AG09309 (cell line): ENCODE measurements at places on chromosomes 6 and 20.
A peak's percentile ranks its signal among the peaks of the same experiment; 100 is the strongest.

- no peak for DNase-seq
Observed at GRCh38 chr6:138309695-138310094, 68.0 kb upstream of the SMIM28 start.

DNA sequence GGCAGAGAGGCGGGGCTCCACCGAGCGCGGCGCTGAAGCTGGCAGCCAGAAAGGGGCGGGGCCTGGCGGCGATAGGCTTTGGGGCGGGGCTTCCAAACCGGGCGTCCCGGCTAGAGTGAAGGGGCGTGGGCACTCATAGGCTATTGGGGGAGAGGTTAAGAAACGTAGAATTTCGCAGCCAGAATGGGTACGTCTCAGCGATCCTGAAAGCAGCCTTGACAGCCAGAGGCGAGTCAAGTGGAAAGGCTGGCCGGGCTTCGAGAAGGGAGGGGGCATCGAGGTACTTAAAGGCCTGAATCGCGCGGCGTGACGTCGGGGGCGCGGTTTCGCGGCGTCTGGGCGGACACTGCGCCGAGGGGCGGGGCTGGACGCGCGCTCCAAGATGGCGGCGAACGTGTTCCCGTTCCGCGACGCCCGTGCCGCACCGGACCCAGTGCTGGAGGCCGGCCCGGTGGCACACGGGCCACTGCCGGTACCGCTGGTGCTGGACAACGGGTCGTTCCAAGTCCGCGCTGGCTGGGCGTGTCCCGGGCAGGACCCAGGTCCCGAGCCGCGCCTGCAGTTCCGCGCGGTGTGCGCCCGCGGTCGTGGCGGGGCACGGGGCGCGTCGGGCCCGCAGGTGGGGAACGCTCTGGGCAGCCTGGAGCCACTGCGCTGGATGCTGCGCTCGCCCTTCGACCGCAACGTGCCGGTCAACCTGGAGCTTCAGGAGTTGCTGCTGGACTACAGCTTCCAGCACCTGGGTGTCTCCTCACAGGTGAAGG lies at the start of gene ACTR5:
TSS of gene ACTR5 (plus strand) at position 364 of the 764 bp plus-strand sequence. CDS start at position 383, 19 bp downstream.
- peak; percentile 42 for DNase-seq

DNA sequence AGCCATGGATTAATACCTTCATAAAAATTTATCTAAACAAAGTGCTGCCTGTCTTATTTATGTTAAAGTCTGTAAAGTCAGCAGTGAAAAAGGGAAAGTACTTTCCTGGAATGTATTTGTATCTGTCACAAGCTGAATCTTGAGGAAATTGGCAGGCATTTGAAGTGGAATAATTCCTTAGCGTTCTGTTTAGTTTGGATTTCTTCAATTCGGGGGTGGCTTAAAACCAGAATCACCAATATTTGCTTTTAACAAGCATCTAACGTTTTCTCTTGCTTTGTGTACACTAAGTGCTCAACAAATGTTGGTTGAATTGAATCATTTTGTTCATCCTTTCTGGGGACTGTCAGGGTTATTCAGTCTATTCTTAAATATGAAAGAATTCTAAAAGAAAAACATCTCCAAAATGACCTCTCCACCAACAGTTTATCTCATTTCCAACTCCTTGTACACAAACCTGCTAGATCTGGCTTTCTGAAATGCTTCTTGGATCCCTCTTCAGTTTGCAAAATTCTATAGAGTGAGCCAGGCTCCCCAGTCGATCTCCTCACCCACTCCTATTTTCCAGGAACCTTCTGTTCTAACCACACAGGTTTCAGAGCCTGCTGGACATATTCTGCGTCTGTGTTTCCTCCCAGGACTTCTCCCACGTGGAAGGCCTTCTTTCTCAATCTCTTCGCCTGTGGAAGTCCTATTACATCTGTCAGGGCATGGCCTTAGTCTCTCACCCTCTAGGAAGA lies 2.0 kb upstream of the NPEPL1 start:
- DNase-seq: no peak

DNA sequence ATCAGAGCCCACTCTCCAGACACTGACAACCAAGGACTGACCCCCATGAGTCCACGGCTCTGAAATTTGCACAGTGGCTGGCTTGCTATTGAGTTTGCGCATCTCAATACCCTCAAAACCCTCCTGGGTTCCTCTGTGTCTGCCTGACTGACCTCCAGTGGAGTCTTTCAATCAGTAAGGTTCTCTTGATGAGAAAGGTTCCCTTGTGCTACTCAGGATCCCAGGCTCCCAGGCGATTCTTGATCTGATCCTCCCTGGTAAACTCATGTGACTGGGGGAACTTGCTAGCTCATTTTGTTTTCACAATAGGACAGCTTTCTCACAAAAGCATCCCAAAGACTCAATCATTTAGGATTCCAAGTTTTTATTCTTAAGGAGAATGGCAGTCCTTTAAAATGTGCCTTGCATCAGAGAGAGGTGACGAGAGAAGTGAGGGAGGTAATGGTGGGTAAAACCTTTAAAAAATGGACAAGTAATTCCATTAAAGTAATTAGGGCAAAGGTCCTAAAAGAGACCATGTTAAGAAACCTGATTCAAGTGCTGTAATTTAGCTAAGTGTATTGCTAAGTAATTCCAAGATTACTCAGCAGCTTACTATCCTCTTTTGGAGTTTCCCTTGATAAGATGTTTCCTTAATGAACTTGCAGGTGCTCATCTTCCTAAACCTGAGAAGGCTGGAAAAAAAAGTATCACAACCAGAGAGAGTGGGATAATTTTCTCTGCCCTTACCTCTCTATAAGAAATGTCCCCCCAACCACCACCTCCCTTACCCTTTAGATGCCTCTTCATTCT lies 304.7 kb upstream of the SGK1 start:
- no peak for DNase-seq

DNA sequence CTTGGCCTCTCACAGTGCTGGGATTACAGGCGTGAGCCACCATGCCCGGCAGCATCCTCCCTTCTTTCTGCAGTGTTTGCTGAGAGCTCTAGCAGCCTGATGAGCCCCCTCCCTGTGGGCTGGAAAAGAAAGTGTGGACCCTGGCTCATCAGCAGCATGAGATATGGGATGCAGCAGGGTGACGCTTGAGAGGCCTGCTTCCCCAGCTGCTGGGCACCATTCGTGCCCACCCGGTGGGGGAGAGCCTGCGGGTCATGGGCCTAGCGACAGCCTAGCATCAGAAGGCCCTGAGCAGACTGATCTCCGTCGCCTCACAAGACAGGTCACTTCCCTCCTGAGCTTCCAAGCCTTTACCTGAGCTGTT lies 16.0 kb upstream of the CCDC167 start:
- DNase-seq: no peak

GRCh38 chr20:50600281-50600895 lies 90.2 kb downstream of the PTPN1 start:
- no peak for DNase-seq

GRCh38 chr6:97052896-97053295 lies 128.4 kb downstream of the KLHL32 start:
- no peak for DNase-seq

- DNase-seq: no peak
Observed at GRCh38 chr6:157521362-157522335, 140.7 kb downstream of the ZDHHC14 start.

DNA sequence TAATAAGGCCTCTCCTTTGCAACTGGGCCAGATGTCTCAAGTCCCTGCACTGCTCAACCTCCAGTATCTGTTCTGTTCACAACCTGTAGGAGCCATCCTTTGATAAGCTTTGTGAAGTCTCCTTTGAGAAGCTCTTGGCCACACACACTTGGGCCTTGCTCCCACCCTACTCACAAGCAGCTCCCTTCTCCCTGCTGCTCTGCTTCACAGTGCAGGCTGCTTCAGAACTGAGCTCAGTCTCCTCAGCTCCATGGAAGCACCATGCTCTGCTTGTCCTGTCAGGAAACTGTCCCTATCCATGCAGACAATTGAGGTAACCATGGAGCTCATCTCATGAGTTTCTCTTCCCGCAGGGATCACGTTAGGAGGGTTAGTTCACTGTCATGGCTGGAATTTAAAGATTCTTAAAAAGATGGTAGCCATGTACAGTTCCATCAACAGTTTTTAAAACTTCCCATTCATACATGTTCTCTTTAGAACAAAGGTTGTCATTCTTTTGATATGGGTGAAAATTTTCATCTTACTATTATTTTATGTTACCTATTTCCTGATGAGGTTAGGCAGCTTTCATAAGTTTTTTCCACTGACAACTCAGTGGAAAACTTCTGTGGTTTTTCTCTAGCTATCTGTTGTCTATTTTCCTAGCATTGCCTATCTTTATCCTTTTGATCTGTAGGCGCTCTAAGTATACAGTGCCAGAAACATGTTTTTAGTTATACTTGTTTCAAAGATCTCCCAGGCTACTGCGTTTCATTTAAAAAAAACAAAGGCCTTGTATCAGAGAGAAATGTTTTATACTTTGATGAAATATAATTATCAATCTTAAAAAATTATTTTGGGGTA lies 62.6 kb downstream of the AK9 start:
- no peak for DNase-seq

DNA sequence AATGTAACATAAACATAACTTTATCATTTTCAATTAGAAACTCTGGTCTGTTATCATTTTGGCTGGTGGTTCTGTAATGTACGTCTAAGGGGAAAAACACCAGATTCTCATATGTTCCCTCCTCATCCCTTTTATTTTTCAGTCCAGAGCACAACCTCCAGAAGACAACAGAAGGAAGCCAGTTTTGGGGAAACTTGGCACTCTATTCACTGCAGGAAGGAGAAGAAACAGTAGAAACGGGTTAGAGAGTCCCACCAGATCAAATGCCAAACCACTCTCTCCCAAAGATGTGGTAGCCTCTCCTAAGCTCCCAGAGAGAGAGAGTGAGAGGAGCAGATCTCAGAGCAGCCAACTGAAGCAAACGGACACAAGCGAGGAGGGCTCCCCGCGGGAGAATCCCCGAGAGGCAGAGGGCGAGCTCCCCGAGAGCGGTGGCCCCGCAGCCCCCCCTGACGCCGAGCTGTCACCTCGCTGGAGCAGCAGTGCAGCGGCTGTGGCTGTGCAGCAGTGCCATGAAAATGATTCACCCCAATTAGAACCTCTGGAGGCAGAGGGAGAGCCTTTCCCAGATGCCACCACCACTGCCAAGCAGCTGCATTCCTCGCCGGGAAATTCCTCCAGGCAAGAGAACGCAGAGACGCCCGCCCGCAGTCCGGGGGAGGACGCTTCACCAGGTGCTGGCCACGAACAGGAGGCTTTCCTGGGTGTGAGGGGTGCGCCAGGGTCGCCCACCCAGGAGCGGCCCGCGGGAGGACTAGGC lies 117.8 kb downstream of the RTN4IP1 start:
- DNase-seq: no peak

DNA sequence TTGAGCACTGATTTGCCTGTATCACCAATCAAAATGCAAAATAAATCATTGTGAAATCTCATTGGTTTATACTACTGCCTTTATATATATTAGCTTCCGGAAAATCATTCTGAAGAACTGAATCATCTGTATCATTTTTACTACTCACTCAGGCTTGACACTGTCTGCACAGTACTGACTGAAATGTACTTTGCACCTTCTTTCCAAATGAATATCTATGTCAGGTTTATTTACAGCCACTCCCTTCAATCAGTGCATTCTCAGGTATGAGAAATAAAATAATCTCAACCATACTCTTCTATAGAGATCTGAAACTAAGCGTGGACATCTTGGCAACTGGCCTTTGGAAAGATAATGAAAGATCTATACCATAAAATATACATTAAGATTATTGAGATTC lies 2.7 kb downstream of the KHDRBS2 start:
- no peak for DNase-seq

- no peak for DNase-seq
Observed at GRCh38 chr20:32474009-32474716, 111.0 kb downstream of the NOL4L start.

GRCh38 chr20:22663528-22664025 lies 79.2 kb upstream of the FOXA2 start:
- no peak for DNase-seq

- no peak for DNase-seq
Observed at GRCh38 chr6:157268396-157268795, 54.9 kb downstream of the TMEM242 start.

DNA sequence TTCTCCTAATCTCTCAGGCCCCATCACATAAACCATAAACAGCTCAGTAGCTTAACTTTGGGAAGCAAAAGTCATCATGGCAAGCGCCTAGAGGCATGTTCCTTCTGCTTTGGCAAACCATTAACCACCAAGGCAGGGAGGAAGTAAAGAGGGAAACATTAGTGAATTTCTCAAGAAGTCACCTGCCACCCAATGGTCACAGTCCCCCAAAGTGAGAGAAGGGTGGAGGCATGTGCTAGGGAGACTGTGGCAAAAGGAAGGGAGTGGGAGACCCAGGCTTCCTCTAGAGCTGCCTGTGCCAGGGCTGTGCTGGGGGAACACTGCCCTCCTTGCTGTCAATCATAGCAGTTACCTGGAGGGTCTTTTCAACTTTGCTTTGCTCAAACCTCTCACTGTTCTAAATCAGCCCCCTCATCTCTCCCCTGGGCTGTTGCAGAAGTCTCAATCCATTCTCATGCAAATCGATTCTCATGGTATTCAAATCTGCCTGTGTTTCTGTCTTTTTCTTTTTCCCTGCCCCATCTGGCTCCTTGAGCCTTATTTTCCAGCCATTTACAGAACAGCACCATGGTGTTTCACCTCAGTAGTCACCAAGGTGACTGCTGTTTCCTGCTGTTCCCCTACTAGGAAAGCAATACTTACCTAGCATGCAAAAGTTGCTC lies 1.8 kb upstream of the RNF24 start:
- DNase-seq: no peak

- DNase-seq: no peak
Observed at GRCh38 chr6:44715188-44715587, 327.7 kb downstream of the CDC5L start.

GRCh38 chr6:39892490-39893129 lies 41.7 kb downstream of the MOCS1 start:
- peak; percentile 16 for DNase-seq
